ENCODE measurements at places on chromosomes 5 and 9.
A peak's percentile ranks its signal among the peaks of the same experiment; 100 is the strongest.

DNA sequence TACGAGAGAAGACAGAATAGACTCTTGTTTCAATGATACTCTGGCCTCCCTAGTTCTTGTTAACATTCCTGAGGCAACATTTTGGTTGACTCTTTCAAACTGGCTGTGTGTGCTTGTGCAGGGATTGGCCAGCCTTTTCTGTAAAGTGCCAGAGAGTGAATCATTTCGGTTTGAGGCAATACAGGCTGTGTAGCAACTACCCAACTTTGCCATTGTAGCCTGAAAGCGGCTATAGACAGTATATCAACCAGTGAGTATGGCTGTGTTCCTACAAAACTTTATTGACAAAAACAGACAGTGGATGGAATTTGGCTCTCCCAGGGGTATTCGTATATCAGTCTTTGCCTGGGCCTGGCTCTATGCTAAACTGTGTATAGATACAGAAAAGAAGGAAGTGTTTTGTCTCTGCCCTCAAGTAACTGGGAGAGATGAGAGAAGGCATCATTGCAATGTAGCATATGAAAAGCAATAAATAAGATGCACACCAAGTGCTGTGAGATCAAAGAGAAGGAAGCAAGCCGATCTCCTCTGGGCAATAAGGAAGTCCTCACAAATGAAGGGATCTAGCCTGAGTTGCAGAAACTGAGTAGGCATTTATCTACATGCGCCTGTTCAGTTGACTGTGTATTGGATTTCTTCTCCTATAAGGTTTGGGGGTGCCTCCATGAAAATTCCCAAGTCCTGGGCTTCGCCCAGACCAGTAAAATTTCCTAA is 568.0 kb upstream of the KLF4 start:
- peak; percentile 8 for DNase-seq

GRCh38 chr5:90878081-90878480 is 319.5 kb downstream of the ADGRV1 start:
- no peak for DNase-seq

DNA sequence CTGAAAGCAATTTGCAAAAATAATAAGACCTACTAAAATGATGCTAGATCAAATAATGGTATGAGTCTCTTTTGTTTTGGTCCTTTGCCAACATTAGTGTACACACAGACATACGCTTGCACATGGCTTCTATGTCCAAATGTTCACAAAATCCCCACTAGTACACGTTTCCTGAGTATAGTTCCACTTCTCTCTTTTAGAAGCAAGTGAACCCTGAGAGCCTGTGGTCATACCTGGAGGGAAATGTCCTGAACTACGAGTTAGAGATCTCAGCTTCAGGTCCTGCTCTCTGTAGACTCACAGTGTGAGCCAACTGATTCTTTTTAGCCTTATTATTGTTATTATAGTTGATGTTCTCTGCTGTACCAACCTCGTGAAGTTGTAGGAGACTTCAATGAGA is 47.3 kb upstream of the ACTBL2 start:
- no peak for DNase-seq

GRCh38 chr9:83220730-83221129 is 157.8 kb upstream of the RASEF start:
- DNase-seq = peak; percentile 12

DNA sequence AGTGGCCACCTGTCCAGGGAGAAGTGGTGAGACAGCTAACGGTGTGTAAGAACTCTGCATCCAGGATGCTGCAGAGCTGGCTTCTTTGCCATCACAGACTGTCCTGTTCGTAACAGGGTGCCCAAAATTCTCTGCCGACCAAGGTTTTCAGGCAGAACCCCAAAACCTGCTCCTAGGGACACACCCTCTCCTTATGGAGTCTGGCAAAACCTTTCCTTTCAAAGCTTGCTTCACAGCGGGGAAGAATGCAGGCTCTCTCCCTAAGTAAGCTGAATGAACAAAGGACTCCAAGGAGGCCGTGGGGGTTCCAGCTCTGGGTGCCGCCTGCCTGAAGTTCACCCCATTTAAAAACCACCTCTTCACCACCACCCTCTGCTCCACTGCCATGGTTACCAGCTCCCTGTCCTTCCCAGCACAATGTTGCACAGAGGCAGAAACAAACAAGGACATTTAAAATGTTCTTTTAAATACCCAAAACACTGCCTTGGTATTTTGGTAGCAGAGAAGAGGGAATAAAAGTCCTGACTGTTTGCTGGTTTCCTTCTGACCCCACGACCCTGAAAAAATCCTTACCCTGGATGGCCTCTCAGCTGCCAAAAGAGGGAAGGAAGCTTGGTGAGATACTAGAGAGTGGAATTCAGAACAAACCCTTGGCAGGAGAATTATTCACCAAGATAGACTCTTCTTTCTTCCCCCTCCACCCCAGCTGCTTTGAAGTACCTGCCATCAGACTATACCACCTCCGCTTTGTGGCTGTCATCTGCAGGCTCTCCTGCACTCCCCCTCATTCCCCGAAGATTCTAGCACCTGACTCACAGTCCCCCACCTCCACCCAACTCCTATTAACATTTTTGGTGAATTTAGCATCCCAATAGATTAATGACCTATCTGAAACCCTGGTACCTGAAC is 7.1 kb upstream of the KLF9 start:
- no peak for DNase-seq

DNA sequence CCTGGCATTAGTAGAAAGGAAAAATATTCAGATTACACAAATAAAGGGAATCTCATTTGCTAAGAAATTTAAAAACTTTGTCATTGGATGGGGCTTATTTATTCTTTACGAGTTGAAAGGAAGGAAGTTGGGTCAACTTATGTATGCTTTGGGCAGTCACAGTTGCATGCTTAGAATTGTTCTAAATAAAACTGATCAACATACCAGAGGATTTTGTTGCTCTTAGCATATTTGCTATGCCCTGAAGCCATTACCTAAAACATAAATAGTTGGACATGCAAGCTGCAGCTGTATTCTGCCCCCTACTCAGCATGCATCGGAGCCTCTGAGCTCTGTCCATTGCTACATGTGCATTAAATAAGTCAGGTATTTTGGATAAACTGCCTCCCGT is 172.7 kb upstream of the MEF2C start:
- DNase-seq = no peak

DNA sequence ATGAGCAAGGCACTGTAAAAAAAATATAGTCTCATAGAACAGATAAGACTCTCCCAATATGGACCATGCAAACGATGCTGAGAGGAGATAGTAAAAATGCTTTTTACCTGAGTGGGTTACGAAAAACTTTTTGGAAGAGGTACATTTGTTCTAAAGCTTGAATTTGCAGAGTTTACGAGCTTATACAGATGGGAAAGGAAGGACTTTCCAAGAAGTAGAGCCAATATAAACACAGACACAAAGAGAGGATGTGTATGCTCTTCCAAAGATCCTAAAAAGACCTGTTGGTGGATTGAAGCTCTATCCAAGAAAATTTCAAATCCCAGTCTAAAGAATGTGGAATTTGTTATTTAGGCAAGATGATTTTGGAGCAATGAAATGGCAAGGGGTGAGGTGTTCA is 127.1 kb upstream of the SLCO6A1 start:
- no peak for DNase-seq

DNA sequence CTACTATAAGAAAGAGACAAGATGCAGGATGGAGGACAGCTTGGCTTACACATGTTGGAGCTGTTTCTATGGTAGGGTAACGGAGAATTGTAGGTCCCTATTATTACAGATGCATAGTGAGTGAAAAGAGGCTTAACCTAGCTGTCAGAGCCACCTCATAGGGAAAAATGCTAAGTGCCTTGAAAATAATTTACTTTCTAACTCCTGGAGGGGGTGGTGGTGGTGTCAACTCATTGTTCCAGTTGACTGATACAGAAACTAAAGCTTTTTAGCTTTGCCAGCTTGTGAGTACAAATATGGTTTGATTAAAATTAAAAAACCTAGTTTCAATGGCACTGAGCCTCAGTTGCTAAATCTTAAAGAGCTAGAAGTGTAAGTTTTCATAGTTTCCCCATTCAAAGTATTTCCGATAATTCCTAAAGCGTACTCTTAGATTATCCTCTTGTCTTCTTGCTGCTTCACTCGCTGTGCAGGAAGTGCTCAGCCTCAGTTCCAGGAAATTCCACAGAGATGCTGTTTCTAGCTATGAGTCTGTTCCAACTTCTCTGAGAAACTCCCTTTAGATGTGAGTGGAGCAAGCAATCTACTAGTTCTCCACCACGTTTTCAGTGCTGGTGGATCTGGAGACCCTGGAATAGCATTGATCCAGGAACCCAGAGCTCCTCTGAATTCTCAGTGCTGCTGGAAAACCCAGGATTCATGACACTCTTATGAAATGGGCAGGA is 265.2 kb downstream of the DMAC1 start:
- no peak for DNase-seq

GRCh38 chr5:122485226-122485625 is 173.2 kb downstream of the SNCAIP start:
- no peak for DNase-seq

DNA sequence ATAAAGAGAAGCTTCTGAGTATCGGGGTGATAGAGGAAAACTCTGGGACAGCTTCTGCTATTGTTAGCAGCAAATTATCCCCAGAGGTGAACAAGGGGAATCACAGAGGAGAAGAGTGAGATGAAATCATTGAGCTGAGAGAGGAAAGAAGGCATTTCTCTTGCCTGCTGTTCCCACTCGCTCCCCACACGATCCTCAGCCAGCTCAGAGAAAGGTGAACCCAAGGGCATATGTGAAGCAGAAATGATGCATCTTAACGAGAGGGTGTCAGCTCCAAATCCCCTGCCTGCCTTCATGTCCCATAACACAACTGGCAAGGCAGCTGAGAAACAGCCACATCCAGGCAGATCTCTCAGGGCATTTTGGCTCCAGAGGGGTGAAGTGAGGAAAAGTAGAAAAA is 111.6 kb downstream of the BRINP1 start:
- no peak for DNase-seq

DNA sequence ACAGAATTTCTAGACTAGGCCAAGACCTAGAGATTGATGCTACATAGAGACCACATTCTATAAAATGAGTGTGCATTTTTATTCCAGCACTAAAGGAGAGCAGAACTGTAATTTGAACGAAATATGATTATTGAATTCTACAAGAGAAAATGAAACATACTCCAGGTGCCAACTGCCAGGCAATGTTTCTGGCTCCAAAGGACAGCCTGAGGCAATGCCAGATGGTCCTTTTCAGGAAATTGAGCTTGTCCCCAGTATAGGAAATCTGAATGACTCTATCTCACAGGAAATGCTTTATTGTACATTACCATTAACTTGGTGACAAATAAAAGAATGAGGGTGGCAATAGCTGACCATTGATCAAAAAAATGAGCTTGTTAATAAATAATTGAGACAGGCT is 28.8 kb upstream of the RASGRF2 start:
- DNase-seq = no peak

DNA sequence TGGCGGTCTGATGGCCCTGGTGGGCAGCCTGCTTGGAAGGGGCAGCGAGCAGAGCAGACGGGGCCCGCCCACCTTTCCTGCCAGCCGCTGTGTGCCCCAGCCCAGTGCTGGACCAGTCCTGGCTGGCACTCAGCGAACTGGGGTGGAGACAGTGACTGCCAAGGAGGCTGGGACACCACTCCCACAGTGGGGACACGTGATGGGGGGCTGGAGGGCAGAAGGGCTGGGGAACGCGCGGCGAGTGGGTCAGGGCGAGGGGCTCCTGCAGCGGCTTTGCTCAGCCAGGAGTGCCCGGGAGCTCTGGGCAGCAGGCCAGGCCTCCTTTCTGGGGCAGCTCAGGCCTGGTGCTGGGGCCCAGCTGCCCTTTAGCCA is 19.5 kb downstream of the NCS1 start:
- DNase-seq = no peak

- DNase-seq = no peak
Observed at GRCh38 chr5:155996123-155996522, 330.8 kb upstream of the SGCD start.

DNA sequence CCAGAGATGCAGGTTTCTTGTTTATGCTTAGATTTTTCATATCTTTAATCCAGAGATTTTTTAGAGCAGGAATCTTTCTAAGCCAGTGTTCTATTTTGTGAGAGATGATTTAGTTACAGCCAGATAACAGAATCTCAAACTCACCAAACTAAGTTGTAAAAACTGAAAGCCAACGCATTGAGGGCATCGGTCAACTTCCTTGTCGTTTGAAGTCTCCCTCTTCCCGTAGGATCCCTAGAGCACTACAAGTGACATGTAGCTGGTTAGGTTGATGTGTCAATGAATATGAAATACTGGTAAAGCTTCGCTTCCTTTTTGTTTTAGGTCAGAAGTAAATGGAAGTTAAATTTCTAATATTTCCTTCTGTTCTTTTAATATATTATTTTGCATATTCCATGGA is 139.6 kb downstream of the YIPF5 start:
- no peak for DNase-seq

DNA sequence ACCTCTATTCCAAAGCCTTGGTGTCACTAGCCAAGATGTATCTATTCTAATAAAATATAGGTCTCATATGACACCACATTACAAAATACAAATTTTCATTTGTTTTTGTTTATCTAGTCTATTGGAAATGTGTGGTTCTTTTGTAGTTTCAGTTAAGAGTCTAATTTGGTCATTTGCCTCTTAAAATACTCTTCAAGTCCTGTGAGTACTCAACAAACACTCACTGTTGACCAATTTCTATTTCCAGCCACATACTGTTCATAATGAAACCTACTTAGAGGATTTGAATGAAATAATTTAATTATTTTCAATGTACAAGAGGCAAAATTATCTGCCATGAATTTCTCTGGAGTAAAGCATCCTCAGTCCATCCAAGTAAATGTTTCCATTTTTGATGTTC is 40.6 kb downstream of the SLC1A3 start:
- DNase-seq = no peak

DNA sequence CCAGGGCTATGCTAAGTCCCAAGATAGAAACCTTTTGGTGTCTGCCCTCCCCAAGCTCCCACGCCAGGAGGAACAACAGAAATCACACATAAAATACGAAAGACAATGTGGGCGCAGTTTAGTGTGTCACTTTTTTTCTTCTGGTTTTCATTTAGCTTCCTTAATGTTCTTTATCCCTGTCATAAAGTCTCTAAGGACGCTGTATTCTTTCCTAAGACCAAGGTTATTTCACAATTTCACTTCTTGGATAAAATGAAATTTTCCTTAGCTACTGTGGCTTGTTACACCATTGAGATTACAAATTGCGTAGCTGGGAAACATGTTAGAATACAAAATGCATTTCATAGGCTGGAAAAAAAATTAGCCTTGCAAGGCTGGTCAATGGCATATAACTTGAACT is 85.4 kb downstream of the GLIS3 start:
- no peak for DNase-seq

DNA sequence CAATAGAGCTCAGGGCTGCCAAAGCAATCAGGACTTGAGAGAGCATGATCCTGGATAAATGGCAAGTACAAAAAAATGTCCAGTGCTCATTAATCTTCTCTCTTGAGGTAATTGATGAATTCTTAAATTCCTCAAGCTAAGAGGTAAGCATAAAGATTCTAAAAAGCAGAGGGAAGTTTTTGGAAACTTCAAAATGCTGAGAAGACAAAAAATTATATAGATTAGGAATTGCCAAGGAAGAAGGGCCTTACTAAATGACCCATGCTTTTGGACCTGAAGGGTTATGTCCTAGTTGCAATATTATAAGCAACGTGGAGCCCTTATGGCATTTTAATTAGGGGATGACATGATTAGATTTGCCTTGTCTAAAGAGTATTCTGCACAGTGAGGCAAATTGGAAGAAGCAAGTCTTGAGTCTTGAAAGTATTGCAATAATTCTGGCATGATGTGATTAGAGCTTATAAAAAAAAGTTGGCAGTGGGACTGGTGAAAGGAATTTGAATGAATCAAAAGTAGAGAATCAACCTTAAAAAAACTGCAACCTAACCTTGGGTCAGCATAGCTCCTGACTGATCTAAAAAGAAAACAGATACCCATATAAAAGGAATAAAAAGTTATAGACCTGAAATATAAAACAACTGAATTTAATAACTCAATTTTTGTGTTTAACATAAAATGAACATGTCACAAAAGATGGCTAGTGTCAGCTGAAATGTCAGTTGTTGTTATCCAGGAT is 323.8 kb upstream of the ARRDC3 start:
- no peak for DNase-seq
